ENCODE measurements at places on chromosomes 3 and 15.

- no peak for DNase-seq
Observed at GRCh38 chr3:172904711-172905373, 154.3 kb downstream of the ECT2 start.

DNA sequence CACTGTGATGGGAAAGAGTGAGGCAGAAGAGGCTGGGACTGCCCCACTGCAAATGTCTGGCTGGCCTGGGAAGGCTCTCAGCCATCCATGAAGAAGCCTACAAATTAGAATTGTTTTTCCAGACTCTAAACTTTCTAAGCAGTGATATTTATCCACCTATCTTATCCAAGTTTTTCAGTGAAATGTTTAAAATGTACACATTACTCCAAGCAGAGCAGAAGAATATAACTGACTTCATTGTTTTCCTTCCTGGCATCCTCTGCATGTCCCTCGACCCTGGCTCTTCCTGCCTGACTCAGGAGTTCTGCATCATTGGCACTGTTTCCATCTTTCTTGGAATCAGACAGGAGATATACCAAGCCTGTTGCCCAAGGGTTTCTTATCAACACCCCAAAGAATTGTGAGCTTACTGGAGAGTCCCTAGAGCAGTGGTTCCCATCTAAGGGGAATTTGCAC, 401.5 kb upstream of the PROK2 start:
- peak; percentile 40 for DNase-seq

DNA sequence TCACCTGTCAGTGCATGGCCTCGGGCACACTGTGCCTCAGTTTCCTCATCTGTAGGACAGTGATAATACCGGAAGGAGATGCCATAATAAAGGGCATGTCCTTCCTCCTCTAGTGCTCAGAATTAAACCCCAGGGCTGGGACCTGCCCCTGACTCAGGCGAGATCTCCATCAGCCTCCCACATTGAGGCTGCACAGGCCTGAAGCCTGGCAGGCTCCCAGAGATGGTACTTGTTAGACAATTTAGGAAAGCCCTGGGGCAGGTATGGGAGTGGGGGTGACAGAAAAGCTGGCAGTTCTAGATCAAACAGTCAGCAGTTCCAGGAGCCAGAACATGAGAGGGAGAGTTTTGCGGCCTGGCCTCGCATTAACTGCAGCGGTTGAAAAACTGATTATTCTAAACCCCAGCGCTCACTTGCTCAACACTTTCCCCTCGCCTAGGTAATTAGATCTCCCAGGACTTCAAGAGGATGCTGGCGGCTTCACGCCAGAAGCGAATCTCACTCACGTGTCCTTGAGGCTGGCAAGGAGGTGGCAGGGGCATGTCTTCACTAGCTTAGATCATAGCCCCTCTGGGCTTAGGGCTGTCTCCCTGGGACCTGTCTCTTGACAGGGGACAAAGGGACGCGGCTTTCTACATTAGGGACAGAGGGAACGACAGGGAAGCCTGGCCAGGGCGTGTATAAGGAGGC, 73.1 kb downstream of the ATP2B2 start:
- DNase-seq: no peak

GRCh38 chr3:119763466-119763865, 18.4 kb upstream of the NR1I2 start:
- no peak for DNase-seq

DNA sequence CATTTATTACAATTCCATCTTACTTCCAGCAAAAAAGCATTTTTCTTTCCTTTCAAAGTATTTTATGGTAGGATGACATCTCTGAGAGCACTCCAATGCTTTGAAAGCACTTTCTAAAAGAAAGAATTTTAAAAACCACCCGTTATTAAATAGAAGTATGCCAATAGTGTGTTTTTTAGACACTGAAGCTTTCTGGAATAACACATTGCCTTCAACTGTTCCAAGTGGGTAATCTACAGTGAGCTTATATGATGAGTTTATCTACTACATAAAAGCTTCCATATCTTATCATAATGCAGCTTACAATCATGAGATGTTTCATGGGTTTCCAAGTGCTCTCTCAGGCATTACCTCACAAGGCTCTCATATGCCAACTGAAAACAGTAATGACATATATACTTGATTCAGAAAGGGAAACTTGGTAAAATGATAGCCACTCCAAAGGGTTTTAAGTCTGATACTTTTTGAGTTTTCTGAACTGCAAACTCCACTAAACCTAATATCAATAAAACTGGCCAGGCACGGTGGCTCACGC, 14.1 kb downstream of the CMTM6 start:
- no peak for DNase-seq

DNA sequence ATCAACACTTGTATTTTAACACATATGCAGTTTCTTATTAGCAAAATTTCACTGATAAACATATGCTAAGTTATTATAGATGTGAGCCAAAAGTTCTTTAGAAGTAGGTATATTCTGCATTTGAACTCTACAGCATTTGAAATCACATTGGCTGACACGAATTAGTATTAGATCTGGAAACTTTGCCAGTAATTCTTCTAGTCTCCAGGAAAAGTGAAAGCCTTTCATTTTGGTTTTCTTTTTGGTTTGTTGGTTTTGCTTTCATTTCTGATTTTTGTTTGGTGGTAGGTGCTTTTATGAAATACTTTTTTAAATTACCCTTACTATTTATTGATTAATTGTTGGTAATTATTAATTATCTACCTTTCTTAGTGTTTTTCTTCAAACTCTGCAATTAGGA, 72.9 kb downstream of the RBMS3 start:
- no peak for DNase-seq

DNA sequence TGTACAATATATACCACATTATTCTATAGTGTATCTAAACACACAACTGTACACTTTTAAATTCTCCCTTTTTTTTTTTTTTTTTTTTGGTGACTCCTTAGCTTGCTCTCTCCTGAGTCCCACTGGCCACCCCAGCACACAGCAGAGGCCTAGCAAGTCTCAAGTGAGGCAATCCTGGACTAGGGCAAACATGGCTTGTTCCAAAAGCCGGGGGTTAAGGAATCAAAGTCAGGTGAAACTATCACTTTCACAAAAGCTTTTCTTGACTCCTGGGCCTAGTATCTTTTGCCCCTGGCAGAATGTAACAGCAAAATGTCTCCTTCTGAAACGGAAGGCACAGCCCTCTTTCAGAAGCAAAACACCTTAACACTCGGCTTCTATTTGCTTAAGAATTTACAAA, 5.8 kb downstream of the EOMES start:
- DNase-seq: no peak

DNA sequence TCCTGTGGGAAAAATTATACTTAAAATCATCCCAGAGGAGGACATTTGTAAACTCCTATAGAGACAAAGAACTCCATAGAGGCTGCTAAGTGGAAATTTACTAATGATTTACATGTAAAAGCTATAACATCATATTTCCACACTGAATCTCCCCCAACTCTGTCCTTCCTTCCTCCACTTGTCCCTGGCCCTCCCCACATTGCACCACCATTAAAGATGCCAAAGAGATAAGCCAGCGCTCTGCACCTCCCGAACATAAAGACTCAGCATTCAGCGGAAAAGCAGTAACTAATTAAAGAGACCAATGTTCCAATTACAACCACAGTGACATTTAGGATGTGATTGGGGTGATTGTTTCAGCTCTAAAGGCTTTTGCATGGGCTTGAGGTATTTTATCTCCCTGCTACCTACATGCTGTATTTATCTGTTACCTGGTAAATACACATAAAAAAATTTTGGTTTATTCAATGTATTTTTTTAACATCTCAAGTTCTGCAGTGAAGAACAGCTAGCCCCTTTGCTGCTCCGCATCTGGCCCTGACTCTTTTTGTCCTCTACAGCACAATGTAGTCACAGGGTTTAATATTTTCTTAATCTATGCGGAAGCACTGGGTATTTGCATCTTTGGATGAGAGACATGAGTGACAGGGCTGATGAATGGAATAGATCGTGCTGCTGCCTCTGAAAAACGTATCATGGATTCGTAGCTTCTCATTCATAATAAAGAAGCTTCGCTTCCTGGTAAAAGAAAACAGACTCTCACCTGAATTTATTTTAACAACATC, 35.3 kb upstream of the B3GNT5 start:
- no peak for DNase-seq

- no peak for DNase-seq
Observed at GRCh38 chr3:184968115-184968514, 156.1 kb downstream of the VPS8 start.

GRCh38 chr3:194606941-194607340, 26.3 kb downstream of the TMEM44 start:
- no peak for DNase-seq

DNA sequence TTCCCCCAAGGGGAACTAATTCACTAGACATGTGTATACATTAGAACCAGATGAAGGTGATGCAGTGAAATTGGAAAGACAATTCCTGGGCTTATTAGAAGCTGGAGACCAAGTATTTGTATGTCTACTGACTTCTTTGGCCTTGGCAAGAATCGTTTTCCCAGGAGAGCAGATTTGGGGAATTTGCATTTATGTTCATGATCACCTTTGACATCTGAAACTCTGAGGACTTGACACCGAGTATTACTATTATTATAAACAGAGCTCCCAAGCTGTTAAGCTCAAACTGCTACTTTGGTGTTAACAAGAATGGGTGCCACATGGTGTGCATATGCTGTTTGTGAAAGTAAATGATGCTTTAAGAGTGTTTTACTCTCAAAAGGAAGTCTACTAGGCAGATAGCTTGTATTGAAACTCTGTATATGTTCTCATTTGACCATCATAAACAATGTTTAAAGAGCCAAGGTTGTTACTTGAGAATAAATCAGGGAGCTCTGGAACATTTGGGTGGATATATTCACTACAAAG, 519.8 kb upstream of the GOLIM4 start:
- DNase-seq: no peak

- no peak for DNase-seq
Observed at GRCh38 chr3:157318639-157319288, 117.9 kb upstream of the PTX3 start.

- no peak for DNase-seq
Observed at GRCh38 chr3:89586256-89586655, 478.8 kb downstream of the EPHA3 start.

Data from fibroblast of gingiva (primary cell).